ENCODE measurements at places on chromosomes 5 and 9.

- DNase-seq, result no peak
These were observed 96.9 kb upstream of the HAPLN1 start for GRCh38 chr5:83817591-83817990.

DNA sequence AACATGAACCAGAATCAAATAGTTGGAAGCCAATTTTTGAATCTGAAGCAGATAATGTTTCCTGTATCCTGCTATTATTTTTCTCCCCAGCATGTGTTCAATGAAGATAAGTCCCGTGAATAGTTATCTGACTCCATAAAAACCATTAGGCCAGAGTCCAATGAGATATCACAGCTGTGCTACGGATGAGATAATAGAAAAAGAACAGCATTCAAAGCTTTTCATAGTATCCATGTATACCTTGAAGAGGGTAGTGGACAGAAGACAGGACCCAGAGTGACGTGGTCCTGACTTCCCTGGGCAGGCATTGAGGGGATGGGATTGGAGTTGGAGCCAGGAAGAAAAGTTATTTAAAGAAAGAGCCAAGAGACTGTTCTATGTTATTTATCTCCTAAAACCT lies 50.7 kb upstream of the C6 start:
- DNase-seq, result no peak

GRCh38 chr5:8457187-8458037 lies 588.5 kb downstream of the MTRR start:
- DNase-seq, result no peak

- DNase-seq, result no peak
These were observed 40.5 kb upstream of the PLEKHG4B start for GRCh38 chr5:51500-51823.

- peak; percentile 2 for DNase-seq
These were observed 1963.3 kb upstream of the CDH9 start for GRCh38 chr5:29001666-29002065.

DNA sequence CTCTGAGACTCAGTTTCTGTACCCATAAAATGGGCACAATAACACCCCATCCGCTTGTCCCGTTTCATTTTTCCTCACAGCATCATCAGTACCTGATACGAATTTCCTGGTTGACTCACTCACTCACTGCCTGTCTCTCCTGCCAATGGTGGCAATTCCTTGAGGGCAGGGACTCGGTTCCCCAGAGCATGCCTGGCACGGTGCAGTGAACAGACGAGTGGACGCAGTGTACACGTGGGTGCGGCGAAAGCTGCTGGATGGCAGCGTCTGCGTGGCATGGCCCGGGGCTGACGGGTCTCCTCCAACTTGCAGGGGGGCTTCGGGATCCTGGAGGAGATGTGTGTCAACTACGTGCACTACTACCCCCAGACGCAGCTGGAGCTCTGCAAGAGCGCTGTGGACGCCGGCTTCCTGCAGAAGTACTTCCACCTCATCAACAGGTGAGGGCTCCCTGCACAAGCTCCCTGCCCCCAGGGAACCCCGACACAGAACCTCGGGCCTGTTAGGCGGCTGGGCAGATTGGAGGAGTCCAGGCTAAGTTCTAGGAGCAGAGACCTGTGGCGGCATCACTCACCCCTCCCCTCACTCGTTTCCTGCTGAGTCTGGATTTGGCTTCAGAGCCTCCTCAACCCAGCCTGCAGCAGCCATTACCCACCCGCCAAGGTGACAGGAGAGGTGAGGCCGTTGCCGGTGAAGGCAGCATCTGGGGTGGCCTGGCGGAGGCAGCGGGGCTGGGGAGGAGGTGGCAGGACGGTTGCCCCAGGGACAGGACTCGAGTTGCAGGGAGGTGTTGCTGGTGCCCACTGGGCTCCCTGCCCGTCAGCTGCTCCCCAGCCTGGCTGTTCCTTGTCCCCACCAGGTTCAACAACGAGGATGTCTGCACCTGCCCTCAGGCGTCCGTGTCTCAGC lies 20.3 kb downstream of the DBH start:
- no peak for DNase-seq

- no peak for DNase-seq
These were observed 131.5 kb downstream of the ZSWIM6 start for GRCh38 chr5:61463596-61463995.

- no peak for DNase-seq
These were observed 303.8 kb downstream of the KIAA0825 start for GRCh38 chr5:94314460-94315131.

DNA sequence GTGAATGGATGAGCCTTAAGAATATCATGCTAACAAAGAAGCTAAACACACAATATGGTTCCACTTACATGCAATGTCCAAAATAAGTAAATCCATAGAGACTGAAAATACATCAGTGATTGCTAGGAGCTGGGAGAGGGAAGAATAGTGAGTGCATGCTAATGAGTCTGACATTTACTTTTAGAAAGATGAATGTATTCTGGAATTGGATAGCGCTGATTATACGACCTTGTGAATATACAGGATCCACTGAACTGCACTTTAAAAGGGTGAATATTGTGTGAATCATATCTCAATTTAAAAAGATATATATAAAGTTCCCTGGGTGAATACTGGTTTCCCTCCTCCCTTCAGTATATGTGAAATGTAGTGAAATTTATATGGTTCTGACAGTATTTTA lies 46.2 kb downstream of the LOX start:
- DNase-seq, result no peak

- no peak for DNase-seq
These were observed 49.4 kb upstream of the ORM1 start for GRCh38 chr9:114273461-114273881.

DNA sequence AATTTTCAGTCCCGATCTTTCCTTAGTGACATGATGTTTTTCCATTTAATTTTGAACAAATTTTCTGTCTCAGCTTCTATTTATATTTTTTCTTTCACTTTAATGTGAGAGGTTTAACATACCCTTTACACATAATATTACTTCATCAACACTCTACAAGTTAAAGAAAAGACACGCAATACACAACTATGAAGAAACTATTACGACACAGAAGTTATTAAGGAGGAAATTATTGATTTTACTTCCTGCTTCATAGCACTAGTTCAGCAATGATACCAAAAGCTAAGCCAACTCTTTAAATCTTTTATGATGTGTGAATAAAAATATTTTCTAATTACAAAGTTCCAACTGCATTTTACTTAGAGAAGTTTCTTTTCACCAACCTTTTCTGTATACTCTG lies 432.3 kb upstream of the DAB2 start:
- DNase-seq, result no peak

DNA sequence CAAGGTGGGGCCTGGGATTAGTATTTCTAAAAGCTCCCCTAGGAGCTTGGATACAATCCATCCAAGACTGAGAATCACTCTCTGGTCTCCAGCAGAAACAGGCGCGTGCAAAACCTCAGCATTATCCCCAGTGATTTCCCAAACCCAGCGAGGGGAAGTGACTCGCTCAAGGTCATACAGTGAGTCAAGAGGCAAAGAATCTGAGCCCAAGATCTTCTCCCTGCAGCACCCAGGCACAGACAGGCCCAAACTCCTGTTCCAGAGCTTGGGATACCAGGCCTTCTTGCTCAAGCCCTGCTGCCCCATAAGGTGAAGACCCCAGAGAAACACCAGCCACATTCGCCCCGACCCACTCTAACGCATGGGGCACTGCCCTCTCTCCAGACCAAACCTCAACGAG lies 33.2 kb downstream of the SHB start:
- DNase-seq, result no peak

DNA sequence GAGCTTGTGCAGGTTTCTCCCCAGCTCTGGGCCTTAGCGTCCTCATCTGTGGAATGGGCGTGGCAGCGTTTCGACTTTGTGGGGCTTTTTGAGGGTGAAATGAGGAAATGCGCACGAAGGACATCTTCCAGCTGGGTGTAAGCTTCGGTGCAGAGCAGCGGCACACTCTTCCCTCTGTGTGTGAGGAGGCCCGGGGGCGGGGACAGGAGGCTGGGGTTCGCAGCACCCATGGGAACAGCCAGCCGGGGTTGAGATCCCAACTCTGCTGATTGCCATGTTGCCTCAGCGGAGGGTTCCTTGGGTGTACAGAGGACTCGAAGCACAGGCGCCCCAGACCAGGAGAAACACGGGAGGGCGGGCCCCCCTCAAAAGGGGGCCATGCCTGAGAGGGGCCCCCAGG lies 265.6 kb downstream of the NSG2 start:
- no peak for DNase-seq

DNA sequence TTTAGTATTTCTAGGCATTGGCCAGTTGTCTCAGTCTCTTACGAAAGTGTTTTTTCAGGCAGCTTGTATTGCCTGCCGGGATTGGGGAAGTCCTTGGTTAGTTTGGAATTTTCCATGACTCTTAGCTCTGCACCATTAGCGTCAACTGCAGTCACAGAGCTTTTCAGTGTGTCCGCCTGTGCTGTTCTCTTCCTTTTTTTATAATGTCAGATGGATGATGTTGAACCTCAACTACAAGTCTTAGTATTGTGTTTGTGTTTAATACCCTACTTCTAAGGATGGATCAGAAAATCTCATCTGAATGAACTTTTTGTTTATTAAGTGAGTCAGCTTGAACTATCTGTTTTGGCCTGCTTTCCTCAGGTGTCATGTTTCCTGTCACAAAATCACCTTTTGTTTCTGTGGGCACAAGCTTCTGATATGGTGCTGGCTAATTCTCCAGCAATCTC lies 33.1 kb downstream of the ATP6V0E1 start:
- no peak for DNase-seq

DNA sequence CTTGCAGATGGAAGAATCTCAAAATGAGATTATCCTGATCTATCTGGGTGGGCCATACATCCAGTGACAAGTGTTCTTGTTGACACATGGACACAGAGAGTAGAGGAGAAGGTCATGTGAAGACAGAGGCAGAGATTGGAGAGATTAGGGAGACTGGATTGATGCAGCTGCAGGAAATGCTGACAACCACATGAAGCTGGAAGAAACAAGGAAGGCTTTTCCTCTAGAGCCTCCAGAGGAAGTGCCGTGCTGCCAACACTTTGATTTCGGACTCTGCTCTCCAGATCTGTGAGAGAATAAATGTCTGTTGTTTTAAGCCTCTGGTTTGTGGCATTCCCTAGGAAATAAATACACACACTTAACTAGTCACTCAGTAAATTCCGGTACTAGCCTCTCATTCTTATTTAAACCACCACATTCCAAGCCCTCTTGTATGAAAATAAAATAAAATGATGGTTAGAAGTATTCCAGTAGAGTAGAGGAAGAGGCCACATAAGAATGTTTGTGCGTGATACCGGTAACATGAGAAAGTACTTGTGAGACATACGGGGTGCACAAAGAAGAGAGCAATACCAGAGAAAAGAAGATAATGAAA lies 110.9 kb upstream of the DMAC1 start:
- DNase-seq, result no peak

DNA sequence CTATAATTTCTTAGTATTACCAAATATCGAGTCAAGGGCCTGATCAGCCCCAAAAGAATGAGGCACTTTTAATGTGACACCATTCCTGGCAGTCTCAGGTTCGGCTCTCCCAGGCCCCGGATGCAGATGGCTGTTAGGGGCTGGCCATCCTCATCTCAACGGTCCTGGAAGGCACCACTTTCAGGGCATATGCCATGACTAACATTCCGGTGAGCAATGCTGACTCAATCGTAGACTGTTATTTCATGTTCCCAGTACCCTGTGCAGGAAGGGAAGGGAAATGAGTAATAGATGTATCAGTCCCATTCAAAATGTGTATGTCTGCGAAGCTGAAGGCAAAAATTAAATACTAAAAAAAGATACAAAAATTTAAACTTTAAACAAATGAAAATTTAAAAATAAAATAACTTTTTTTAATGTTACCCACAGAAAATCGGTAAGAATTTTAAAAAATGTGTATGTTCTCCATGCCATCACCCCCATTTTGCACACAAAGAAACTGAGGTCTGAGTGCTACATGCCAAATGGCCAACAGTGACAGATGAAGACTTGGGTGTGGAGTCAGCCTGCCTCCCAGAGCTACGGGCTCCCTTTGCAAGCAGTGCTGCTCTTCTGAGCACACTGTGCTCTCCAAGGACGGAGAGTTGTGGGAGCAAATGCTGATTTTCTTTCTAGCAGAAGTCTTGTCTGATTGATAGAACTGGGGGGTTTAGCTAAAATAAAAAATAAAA lies 79.0 kb downstream of the GLDC start:
- no peak for DNase-seq

DNA sequence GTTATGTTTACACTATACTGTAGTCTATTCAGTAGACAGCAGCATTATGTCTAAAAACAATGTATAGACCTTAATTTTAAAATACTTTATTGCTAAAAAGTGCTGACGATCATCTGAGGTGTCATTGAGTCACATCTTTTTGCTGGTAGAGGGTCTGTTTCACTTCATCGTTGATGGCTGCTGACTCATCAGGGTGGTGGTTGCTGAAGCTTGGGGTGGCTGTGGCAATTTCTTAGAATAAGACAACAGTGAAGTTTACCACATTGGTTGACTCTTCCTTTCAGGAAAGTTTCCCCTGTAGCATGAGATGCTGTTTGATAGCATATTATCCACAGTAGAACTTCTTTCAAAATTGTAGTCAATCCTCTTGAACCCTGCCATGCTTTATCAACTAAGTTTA lies 150.3 kb downstream of the FBXL7 start:
- no peak for DNase-seq

GRCh38 chr9:125241863-125242739 lies 958 bp upstream of the HSPA5 start:
- no peak for DNase-seq

GRCh38 chr5:98248949-98249348 lies 524.5 kb upstream of the RGMB start:
- DNase-seq, result no peak

DNA sequence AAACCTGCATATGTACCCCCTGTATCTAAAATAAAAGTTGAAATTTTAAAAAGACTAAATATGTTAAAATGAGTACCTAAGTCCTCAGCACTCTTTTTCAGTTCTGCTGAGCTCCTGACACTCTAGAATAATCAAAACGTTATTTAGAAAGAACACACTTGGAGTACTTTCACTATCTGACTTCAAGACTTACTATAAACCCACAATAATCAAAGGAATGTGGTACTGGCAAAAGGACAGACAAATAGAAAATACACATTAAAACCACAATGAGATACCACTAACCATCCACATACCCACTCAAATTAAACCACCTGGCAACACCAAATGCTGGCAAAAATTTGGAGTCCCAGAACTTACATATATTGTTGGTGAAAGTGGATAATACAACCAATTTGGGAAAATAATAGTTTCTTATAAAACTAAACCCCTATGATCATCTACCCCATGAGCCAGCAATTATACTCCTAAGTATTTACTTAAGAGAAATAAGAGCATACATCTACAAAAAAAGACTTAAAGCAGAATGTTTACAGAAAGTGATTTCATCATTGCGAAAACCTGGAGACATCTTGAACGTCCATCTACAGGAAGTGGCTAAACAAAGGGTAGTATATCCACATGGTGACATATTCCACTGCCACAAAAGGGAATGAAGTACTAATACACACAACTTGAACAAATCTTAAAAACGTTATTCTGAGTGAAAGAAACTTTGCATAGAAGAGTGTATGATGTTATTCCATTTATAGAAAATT lies 12.8 kb upstream of the PRSS3 start:
- DNase-seq, result no peak

- no peak for DNase-seq
These were observed 83.0 kb upstream of the TNC start for GRCh38 chr9:115200711-115201505.

- no peak for DNase-seq
These were observed 24.9 kb downstream of the FRMPD1 start for GRCh38 chr9:37675661-37676060.

GRCh38 chr5:131991593-131992324 lies 19.7 kb downstream of the ACSL6 start:
- no peak for DNase-seq
